ENCODE measurements at places on chromosomes 4 and X. TPM values are rescaled to one million over a fixed set of nuclear protein-coding genes. Genes with fewer than 3 reads are reported as not detected.

Gene ENAM
- not detected for total RNA-seq

Gene WDFY3
- total RNA-seq: 7.2 TPM

Gene NR3C2
- not detected for total RNA-seq

Gene PRKG2
- 1.4 TPM for total RNA-seq

Gene PIR
- 62.0 TPM for total RNA-seq

Gene KLB
- 0.06 TPM for total RNA-seq

Gene TEX11
- not detected for total RNA-seq

Gene PLXNB3
- 7.0 TPM for total RNA-seq

Gene GABRG1
- not detected for total RNA-seq

Gene MAOB
- not detected for total RNA-seq

Gene DCAF8L1
- total RNA-seq: not detected

Gene PAGE3
- total RNA-seq: not detected

Gene CCKAR
- total RNA-seq: not detected

Gene CXCL11
- not detected for total RNA-seq

Gene ODAM
- total RNA-seq: not detected

Gene ATG4A
- 10.0 TPM for total RNA-seq

Gene IQSEC2
- total RNA-seq: 38.2 TPM

Gene TXK
- 0.31 TPM for total RNA-seq

Gene GPRASP3
- 4.7 TPM for total RNA-seq

Gene MUC7
- not detected for total RNA-seq

Gene DCHS2
- not detected for total RNA-seq

Gene BBS12
- 3.3 TPM for total RNA-seq

Gene ERAS
- total RNA-seq: 0.19 TPM

Gene RGS12
- total RNA-seq: 13.1 TPM

Gene ING2
- 9.5 TPM for total RNA-seq

Gene GPC4
- not detected for total RNA-seq

Gene ANKRD17
- 26.4 TPM for total RNA-seq

Gene CXorf58
- total RNA-seq: 0.18 TPM

Gene NAP1L3
- total RNA-seq: 0.25 TPM

Gene PABPC1L2A
- total RNA-seq: not detected

Gene ANXA10
- total RNA-seq: 3.4 TPM

Gene CLIC2
- total RNA-seq: 0.20 TPM

Gene SCD5
- total RNA-seq: 6.6 TPM

Gene MORC4
- total RNA-seq: 32.7 TPM

Gene ZFP92
- total RNA-seq: 0.60 TPM

Gene PTPN13
- total RNA-seq: 5.2 TPM

Measured in A549 treated with ZK216348 at 1 μM for 4 hours (cell line).